ENCODE measurements at places on chromosomes 3 and 15.

DNA sequence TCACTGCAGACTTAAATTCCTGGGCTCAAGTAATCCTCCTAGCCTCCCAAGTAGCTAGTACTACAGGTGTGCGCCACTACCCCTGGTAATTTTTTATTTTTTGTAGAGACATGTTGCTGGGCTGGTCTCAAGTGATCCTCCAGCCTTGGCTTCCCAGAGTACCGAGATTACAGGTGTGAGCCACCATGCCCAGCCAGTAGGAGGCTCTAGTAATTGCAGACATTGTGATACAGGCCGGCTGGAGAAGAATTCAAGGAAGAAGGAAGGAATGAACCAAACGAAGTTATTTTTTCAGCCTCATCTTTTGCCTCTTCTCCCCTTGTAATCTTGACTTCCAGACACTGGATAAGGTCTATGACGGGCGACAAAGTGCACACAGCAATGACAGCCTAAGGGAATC lies 3.2 kb upstream of the PPP4R2 start:
- no peak for DNase-seq

- DNase-seq: peak; percentile 48
These were observed 8.8 kb downstream of the STOML1 start for GRCh38 chr15:73983211-73983727.

GRCh38 chr3:13512451-13512850 lies 32.3 kb downstream of the HDAC11 start:
- no peak for DNase-seq

DNA sequence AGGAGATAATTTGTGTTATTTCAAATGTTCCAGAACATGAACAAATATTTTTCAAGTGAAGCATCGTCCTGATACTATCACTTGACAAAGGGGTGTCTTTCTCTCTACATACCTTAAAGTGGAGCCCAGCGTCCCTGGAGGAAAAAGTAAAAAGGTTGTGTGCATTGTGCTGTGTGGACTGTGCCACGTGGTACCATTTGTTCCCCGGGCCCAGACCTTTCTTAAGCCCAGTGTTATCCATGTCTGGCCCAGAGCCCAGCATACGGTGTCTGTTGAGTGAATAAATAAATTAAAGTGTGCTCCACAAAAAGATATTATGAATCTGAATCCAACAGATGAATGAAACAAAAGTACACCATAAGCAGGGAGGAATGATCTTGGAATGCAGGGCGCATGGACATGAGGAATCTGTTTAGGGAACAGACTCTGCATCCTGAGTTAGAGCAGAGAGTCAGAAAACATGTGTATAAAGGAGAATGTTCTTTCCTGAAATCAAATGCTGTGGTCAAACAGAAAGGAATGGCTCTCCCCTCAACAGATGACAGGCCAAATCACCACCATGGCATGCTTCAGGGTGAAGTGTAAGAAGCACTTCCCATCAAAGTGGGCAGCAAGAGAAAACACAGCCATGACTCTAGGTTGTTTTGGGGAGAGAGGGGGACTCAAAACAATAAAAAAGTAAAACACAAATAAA lies 8.1 kb upstream of the PRSS50 start:
- no peak for DNase-seq

DNA sequence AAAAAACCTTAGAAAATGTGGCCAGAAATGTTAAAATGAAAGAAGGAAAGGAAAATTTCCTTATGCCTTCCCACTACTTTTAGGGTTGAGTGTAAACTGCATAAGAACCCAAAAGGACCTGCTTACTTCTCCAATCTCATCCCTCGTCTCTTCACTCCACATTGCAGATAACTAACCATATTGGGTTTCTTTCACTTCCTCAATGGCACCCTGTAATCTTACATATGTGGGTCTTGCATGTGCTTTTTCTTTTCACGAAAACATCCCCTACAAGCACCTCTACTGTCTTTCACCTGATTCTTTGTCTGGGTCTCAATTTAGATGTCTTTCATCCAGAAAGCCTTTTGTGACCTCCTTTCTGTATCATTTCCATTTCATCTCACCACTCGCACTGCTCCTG lies 23.1 kb downstream of the EOMES start:
- DNase-seq: no peak

DNA sequence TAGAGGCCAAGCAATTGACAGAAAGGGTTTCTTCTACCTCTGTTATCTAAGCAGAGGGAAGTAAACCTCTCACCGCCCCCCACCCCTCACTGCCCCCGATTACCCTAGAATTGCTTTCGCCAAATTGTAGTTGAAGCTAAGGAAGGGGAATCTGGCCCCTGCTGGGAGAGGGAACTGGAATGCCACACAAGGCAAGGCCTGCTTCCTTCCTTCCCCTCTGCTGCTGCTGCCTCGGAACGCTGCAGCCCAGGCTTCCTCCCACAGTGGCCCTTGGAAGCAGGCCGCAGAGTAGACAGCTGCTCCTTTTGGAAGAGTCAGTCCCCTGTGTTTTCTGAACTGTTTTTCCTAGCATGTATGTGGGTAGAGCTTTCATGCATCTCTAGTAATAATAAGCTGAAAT lies 21.6 kb downstream of the RLBP1 start:
- DNase-seq: no peak

GRCh38 chr3:10306156-10306555 lies 13.4 kb upstream of the GHRL start:
- DNase-seq: no peak

- no peak for DNase-seq
These were observed 44.9 kb downstream of the NMD3 start for GRCh38 chr3:161265916-161266571.

GRCh38 chr15:59609730-59610712 lies 1.6 kb upstream of the GCNT3 start:
- DNase-seq: no peak

DNA sequence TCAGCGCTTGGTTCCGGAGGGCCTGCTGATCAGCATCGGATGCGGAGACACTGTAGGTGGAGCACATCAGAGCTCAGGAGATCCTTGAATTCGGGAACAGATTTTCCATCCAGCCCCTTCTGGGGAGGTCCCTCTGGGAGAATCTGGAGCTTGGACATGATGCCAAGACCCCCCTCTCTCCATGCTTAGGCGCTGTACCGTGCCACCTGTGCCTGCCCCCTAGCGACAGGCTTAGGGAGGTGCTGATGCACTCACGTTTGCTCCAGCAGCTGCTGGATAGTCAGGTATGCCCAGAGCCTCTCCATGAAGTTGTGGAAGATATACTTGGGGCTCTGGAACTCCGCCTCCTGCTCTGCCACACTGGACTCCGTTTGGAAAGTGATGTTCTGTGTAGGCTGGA lies 9.7 kb downstream of the ITIH4 start:
- DNase-seq: no peak
